ENCODE measurements at places on chromosomes 3 and 15.

DNA sequence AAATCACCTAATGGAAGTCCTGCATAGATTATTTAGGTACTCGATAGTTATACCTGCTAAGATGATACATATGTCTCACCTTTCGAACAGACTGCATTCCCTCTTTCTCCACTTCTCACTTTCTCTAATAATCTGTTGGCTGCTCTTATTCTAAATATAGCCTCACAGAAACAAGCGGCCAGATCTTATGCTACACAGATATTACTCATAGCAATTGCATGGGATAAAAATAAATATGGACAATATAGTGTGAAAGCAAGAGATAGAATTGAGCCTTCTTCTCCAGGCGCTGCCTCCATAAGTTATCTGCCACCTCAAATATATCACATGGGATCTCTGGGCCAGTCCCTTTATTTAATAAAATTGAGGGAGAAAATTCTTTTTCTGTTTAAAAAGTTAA lies 29.5 kb upstream of the TGFBR2 start:
- no peak for DNase-seq

GRCh38 chr15:75702436-75702835 lies 10.2 kb downstream of the CSPG4 start:
- DNase-seq: no peak

DNA sequence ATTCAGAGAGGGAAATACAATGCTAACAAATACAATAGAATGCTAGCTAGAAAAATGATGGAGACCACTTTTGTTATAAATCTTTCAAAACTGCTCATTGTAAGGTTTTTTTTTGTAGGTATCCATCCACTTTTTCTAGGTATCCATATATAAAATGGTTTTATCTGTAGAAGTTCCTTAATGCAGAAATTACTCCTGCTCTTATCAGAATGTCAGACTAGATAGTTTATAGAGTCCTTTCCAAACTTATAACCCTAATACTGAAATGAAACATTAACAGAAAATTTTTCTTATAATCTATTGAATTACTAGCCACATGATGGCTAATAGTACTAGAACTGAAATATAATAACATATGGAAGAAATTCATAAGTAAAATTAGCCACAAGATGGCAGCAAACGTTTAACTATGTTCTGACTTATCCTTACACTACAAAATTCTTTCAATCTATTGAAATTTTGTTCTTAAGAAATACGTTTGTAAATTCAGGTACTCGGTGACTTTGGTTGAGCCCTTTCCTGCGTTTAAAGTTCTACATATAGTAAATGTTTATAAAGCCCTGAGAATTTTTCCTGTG lies 58.5 kb downstream of the ECT2 start:
- DNase-seq: no peak

- DNase-seq: no peak
Observed at GRCh38 chr15:52109559-52110451, 2.8 kb downstream of the BCL2L10 start.

DNA sequence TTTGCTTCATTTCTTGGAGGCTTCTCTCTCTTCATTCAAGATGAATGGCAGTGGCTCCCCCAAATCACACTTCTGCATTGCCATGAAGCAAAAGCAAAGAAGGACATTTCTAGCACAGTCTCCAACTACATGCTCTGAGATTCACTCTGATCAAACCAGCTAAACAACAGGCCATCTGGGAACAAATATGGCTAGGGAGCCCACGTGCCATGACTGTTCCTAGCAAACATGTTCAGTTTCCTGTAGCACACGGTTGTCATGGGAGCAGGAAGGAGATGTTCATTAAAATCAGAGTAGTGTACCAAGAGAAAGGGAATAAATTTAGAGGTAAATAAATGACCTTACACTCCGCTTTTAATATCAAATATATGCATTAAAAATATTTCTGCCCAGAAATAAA lies 327.3 kb downstream of the GBE1 start:
- no peak for DNase-seq

GRCh38 chr3:113717818-113718217 lies 21.4 kb upstream of the USF3 start:
- DNase-seq: no peak

DNA sequence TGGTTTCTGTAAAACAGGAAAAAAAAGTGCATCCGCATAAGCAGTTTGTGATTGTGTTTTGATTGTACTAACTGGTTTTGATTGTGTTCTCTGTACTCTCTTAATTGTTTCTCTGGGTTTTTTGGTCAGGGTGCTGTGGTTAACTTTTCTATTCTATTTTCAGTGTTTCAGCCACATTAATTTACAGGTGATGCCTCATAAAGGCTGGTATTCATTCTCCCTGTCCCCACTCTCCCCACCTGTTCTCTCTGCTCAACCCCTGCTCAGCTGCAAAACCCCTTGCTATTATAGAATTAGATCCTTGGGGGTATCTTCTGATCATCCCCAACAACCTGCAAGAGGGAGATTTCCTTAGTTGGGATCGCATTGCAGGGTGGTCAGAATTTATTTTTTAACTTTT lies 285.4 kb upstream of the AZI2 start:
- DNase-seq: no peak

GRCh38 chr3:35685153-35685552 lies 45.8 kb downstream of the ARPP21 start:
- no peak for DNase-seq

- no peak for DNase-seq
Observed at GRCh38 chr3:78348664-78349063, 1308.8 kb downstream of the ROBO2 start.

- no peak for DNase-seq
Observed at GRCh38 chr3:41296556-41296955, 97.3 kb downstream of the CTNNB1 start.

DNA sequence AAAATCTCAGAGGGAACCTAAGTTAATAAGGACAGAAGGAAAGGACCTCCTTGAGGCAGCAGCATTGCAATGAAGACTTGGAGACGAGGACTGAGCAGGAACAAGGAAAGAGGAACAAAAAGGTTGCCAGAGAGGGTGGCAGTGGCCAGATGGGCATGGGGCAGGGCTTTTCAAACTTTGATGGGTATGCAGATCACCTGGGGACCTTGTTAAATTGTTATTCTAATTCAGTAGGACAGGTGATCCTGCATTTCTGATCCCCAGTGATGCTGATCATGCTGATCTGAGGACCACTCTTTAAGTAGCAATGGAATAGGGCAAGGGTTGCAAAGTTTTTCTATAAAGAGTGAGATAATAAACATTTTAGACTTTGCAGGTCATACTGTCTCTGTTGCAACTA lies 11.1 kb downstream of the COL6A6 start:
- no peak for DNase-seq

DNA sequence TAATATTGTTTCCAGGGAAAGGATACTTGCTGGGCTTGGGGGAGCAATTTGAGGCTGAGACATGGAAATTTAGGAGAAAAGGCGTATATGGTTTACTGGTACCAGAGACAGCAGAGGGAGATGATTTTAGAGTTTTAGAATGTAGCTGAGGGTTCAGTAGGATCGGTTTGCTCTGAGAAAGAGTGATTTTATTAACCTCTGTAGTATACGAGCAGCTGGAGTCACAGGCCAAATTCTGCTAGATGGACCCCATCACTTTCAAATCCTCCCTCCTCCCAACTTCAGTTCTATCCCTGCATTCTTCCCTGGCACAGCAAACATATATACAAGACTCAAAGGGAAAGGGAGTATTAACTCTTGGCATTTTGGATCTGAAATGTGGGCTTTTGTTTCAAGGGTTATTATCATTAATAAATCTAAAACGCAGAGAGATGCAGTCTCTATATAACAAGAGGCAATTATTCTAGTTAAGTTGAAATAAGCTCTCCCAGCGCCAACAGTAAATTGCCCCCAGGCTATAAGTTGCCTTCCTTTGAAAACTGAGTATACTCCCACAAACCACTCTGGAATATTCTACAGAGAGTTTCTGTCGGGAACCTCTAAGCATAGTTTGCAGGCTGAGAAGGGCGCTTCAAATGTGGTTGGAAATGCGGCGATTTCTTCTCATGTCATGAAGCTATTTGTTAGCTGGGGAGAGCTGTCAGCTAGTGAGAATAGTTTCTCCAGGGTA lies 5.4 kb downstream of the CRABP1 start:
- DNase-seq: no peak

GRCh38 chr3:62210011-62210410 lies 163.3 kb downstream of the FEZF2 start:
- DNase-seq: no peak

DNA sequence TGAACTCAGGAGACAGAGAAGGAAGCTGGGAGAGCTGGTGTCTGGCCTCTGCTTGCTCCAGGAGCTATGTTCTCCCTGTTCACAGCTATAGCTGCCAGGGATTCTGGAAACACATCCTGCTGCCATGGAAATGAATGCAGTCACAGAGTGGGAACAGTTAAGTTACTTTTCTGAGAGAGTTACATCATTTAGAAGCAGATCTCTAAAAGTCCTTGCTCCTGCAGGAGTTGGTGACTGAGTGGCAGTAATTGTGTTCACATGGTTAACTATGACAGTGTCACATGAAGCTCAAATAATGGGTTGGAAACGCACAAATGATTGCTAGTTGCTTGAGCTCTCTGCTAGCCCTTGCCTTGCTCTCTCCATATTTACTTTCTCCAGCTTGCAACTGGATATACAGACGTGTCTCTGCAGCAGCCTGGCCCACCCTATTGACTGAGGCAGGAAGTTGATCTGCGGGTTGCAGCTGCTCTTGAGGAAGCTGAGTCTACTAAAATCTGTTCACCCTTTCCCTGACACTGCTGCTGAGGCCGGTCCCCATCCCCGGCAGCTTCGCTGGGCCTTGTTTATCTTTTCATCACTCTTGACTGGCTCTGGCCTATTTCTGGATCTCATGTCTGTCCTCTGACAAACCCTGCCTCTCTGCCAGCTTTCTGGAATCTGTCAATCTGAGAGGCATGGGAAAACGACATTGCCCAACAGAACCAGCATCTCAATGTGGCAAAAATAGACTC lies 16.7 kb upstream of the ISLR start:
- DNase-seq: peak; percentile 56

DNA sequence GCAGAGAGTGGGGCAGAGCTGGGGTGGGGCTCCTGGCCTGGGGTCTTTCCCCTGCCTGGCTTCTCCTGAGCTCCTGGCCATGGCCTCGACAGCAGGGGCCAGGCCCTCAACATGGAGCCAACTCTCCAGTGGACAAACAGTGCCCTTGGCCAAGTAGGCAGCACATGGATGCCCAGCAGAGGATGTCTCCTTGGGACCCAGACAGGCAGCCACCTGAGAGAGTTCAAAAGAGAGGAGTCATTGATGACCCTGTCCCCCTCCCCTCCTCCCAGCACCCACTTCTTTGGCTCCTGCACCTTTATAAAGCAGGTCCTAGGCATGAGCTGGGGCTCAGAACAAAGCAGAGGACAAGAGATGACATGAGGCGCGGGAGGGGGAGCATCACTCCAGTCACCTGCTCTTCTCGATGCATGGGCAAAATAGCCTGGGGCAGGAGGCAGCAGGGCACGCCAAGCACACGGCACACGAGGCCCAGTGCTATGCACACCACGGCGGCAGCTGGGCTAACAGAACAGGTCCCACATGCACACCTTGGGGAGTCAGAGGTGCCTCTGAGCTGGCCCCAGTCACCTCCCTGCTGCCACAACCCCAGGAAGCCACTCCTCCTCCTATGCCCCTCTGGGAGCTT lies 27.4 kb downstream of the SHISA5 start:
- no peak for DNase-seq

DNA sequence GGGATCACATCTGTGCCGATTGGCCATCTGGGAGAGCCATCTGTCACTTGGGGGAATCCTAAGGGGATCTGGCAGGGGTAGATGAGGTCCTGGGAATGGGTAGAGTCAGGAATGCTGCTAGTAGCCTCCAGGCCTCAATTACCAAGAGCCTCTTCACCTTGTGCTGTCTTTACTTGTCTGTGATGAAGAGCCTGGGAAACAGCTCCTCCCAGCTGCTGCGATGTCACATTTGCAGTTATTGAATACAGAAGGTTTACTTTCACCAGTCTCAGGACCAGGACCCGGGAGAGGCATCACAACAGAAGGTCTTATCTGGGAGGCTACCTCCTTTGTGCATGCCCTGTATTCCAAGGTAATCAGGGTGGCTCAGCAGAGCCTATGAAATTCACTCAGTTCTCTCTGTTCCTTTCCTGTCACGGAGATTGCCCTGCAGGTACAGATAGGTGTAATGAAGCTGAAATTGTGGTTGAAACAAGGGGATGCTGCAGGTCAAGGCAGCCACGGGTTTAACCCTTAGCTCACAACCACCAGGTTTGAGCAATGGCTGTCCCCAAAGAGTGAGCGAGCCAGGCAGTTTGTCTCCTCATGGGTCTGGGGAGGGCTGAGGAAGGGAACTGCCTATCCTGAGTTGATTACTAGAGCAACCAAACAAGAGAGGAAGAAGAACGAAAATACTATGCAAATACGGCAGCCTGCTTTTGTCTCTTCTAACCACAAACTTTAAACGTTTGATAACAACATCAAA lies 298.9 kb upstream of the RORA start:
- DNase-seq: peak; percentile 86

GRCh38 chr15:83835479-83835878 lies 181.6 kb downstream of the ADAMTSL3 start:
- DNase-seq: no peak

DNA sequence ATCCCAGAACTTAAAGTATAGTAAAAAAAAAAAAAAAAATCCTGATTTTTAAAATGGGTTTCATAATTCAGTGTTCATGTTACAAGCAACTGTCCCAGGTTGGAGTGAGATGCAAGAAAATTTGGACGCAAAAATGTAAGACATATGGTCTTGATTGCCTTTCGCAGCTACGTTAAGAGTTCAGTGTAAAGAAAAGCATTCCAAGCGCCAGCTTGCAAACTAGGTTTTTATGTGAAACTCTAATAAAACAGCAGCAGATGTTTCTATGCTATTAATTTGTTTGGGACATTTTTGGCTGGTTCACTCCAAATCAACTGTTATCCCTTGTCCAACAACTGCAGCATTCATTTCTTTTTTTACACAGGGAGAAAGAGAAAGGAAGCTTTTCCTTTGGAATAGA lies 957.8 kb downstream of the ROBO1 start:
- no peak for DNase-seq

- no peak for DNase-seq
Observed at GRCh38 chr15:52394118-52394517, 98.5 kb upstream of the MYO5C start.

GRCh38 chr3:45968149-45968548 lies 24.9 kb downstream of the CXCR6 start:
- DNase-seq: peak; percentile 67
